ENCODE measurements at places on chromosomes 13 and 19.

DNA sequence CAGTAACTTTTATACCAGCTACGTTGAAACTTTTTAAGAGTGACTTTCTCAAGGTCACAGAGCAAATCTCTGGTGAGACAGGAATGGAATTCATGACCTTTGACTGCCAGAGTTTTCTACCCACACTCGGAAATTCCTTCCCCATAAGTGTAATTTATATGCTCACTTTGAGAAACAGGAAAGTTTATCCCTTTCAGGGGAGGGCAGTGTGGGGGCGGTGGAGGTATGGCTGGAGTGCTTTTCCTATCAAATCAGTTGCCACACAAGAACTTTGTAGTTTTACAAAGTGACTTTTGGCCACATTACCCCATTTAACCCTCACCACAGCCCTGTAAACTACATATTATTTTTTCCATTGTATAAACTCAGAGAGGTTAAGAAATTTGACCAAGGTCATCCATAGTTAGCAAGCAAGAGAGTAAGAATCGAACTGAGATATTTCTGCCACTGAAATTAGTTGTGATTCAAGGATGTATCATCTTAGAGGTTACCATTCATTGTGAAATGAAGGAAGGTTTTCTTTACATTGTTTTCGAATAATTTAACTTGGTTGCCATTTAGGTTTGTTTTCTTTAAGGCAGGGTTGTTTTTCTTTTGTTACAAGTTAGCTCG is 5.9 kb downstream of the KLF12 start:
- DNase-seq: no peak

GRCh38 chr19:43586346-43586745 is 9.6 kb downstream of the IRGQ start:
- DNase-seq: no peak

- no peak for DNase-seq
Measured at GRCh38 chr13:40813667-40814454, 24.4 kb downstream of the SLC25A15 start.

DNA sequence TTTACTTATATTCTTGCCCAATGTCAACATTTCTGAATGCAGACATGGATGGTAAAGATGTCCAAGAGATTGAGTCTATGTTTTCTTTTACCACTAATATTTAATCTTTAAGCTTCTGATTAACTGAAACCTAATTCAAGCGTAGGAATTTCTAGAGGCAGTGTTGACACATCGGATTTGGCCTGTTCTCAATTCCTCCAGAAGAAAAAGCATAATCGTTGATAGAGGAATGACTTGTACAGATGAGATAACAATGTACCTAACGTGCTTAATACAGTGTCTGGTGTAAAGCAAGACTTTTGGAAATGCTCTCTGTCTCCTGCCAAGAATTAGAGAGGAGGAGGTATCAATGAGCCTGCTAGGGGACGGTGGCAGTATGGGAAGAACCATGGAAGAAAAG is 35.2 kb downstream of the SLC15A1 start:
- DNase-seq: no peak

GRCh38 chr19:49469828-49470614 is 4.0 kb upstream of the FLT3LG start:
- DNase-seq: no peak

DNA sequence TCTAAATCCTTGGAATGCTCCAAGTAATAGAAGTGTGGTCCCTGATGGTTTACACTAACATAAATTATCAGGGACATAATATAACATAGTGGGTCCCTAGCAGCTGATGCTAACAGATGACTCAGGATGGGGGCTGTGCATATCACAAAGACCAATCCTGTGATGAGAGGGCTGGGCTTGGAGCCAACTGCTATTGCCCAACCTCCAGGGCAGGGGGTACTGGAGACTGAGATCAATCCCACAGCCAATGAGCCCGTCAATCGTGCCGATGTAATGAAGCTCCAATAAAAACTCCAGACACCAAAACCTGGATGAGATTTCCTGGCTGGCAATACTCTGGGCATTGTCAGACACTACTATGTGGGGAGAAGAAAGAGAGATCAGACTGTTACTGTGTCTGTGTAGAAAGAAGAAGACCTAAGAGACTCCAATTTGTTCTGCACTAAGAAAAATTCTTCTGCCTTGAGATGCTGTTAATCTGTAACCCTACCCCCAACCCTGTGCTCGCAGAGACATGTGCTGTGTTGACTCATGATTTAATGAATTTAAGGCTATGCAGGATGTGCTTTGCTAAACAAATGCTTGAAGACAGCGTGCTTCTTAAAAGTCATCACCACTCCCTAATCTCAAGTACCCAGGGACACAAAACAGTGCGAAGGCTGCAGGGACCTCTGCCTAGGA is 33.4 kb downstream of the ABCC4 start:
- no peak for DNase-seq

DNA sequence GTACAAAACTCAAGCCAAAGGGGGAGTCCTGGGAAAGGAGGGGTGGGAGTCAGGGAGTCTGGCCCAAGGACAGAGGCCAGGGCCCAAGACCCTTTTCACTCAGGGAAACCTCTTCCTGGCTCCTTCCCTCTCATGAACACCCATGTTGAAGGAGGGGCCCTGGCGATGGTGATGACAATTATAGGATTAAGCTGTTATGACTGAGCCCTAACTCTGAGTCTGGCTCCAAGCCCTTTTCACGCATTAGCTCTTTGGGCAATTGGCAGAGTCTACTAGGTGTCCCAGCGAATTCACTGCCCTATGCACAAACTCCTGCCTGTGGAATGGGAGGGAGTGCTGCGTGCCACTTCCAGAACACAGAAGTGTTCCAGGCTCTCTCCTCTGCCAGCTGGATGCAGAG is 20.7 kb downstream of the ZNF575 start:
- no peak for DNase-seq

DNA sequence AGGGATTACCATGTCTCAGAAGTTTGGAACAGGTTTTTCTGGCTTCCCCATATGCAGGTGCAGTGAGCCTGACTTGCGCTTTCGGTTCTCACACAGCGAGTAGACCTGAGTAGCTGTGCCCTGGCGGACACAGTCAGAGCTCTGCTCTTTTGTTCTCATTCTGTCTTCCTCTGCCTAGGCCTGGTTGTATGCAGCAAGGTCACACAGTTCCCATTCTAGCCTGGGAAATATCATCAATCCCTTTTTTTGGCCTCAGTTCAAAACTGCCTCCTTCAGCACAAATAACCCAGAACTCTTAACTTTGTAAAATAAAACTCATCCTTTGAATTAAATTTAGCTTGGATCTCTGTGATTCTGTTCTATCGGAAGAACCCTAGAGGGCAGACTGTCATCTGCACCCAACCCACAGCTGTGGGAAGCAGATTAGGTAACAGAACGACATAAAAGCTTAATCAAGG is 10.2 kb downstream of the OXGR1 start:
- DNase-seq: no peak

DNA sequence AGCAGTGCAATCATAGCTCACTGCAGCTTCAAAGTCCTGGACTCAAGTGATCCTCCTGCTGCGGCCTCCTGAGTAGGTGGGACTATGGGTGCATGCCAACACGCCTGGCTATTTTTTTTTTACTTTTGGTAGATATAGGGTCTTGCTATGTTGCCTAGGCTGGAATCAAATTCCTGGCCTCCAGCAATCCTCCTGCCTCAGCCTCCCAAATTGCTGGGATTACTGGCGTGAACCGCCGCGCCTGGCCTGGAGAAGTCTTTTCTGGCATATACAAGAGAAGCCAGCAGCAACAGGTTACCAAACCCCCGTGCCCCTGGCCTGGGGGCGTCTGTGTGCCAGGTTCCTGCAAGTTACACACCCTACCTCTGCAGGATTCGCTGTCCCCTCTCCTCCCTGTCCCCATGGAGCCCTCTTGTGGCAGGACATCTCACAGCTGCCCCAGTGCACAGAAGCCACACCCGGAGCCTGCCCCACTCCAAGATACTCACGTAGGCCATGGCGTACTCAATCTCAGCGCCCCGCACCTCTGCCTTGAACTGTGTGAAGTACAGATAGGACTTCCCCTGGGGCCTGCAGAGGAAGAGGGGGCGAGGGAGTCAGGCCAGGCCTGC is 9.9 kb downstream of the MYDGF start:
- no peak for DNase-seq

DNA sequence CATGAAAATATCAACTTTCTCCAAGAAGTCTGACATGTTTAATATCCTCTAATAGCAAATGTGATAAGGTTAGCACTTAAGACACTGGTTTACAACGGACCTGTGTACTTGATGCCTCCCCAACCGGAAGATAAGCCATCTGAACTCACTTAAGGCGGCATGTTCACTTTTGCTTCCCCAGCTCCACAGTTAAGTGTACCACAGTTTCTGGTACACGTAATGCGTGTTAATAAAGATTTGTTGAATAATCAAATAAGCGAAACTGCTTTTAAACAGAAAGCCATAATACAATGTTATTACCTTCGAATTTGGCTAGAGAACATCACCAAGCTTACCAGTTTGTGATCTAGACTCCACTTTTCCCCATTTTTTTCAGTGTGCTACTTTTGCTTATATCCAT is 1.4 kb upstream of the PAN3 start:
- DNase-seq: no peak

- no peak for DNase-seq
Measured at GRCh38 chr13:23996456-23996855, 99.2 kb upstream of the C1QTNF9B start.

DNA sequence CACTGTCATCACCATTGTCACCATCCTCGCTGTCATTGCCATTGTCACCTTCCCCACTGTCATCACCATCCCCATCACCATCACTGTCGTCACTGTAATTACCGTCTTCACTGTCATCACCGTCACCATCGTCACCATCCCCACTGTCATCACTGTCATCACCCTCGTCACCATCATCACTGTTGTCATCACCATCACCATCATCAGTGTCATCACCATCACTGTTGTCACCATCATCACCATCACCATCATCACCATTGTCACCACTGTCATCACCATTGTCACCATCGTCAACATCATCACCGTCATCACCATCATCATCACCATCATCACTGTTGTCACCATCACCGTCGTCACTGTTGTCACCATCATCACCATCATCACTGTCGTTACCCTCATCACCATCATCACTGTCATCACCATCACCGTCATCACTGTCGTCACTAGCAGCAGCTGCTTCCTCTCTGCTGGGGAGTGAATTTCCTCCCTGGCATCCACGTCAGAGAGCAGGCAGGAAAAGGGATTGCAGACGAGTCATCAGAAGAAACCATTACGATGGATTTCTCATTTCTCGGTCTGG is 27.3 kb downstream of the TMEM255B start:
- no peak for DNase-seq

- no peak for DNase-seq
Measured at GRCh38 chr13:64697226-64697625, 2532.9 kb downstream of the PCDH9 start.

- no peak for DNase-seq
Measured at GRCh38 chr13:59495936-59496512, 667.7 kb downstream of the DIAPH3 start.

DNA sequence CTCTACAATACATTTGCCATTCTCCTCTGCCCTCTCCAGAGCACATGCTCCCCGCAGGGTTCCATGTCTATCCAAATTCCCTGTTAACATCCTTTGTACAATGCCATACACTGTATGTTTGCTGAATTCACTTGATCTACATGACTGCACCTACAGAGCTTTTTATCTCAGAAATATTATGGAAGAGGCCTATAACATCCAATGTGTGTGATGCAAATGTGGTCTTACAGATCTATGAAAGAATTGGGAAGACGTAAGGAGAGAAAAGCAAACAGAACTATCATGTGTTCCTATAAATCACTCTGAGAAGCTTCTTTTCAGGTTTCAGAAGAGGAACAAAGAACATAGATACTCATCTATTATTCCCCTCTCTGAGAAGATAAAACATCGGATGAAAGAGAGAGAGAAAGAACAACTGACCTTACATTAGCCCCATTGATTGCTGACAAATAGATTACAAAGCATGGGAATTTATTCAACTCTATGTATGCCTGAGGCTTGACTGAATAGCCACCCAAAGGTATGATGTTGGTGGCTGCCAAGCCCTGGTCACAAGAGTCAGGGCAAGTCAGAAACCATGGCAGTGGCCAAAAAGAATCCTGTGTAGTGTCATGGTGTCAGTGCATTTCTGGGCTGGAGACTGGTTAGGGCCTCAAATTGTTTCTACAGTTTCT is 425.2 kb downstream of the FOXO1 start:
- no peak for DNase-seq

- DNase-seq: no peak
Measured at GRCh38 chr19:34841780-34842179, 68.8 kb upstream of the ZNF599 start.

GRCh38 chr13:43089912-43090498 is 66.6 kb downstream of the DNAJC15 start:
- no peak for DNase-seq

DNA sequence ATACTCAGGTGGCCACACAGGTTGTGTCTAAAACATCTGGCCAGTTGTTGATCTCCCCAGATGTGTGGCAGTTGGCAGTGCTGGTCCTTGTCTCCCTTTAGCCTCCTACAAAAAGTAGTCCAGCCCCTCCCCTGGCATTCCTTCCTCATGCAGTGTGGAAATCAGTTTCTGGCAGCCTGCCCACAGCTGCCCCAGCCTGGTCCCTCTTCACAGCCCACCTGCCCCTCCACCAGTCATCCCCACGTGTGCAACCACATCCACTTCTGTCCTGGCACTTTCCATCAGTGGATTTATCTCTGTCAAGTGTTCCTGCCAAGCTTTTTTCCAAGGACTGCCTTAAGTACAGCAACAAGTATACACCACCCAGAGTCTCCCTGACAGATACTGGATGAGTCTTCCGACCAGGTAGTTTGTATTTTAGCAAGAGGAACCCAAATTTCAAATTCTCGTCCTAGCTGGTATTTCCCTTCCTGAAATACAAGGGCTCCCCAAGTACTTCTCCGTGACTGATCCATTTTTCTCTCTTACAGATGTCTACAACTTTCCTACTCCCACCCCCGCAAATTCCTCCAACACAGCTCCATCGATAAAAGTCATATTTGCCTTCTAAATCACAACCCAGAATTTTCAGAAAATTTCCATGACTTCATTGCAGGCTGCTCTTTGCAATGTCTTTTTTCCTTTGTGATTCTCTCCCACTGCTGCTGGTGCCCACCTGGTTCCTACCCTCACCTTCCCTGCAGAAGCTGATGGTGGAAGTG is 313.5 kb downstream of the FOXO1 start:
- peak; percentile 30 for DNase-seq

GRCh38 chr13:109859216-109859835 is 72.9 kb upstream of the IRS2 start:
- no peak for DNase-seq

DNA sequence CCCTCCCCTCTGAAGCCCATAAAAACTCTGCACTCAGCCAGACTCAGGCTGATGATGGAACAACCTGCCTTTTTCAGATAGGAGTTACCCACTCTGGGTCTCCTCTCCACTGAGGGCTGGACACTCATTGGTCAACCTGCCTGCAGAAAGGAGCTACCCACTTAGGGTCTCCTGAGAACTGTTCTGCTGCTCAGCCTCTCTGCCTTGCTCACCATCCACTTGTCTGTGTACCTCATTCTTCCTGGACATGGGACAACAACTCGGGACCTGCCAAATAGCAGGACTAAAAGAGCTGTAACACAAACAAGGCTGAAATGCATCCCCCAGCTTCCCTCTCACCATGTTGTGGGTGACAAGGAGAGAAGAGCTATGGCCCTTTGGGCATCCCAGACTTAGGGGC is 18.4 kb upstream of the RCBTB2 start:
- DNase-seq: no peak

All from dorsolateral prefrontal cortex (tissue), 122 donors.